ENCODE measurements at places on chromosomes 5 and 9.

- no peak for DNase-seq
Observed at GRCh38 chr5:40716000-40716399, 36.3 kb downstream of the PTGER4 start.

GRCh38 chr9:38384990-38385848 is 7.3 kb upstream of the ALDH1B1 start:
- DNase-seq, result no peak

- DNase-seq, result no peak
Observed at GRCh38 chr5:155822177-155822576, 504.8 kb upstream of the SGCD start.

- DNase-seq, result no peak
Observed at GRCh38 chr5:78889369-78890140, 95.6 kb downstream of the ARSB start.

- no peak for DNase-seq
Observed at GRCh38 chr5:17216974-17217492, 398 bp upstream of the BASP1 start.

DNA sequence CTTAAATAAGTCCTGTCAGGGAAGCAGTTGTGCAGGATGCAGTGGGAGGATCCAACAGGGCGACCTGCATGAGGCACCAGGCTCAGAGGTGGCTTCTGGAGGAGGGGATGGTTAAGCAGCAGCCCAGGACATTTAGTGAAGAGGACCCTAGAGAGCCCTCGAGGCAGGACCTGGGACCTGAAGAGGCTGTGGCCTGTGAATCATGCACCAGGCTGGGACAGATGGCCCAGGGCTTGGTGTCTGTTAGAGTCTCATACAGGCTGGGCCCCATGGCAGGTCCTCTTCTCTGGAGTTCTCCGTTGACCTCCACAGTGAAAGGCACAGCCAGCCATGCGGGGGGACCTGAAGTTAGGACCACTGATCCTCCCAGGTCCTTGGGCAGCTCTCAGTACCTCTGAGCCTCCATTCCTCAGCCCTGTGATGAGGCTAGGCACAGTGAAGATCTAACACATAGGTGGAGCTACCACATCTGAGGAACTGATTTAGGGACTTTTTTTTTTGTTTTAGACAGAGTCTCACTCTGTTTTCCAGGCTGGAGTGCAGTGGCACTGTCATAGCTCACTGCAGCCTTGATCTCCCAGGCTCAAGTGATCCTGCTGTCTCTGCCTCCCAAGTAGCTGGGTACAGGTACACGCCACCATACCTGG is 60.8 kb upstream of the GARNL3 start:
- no peak for DNase-seq

DNA sequence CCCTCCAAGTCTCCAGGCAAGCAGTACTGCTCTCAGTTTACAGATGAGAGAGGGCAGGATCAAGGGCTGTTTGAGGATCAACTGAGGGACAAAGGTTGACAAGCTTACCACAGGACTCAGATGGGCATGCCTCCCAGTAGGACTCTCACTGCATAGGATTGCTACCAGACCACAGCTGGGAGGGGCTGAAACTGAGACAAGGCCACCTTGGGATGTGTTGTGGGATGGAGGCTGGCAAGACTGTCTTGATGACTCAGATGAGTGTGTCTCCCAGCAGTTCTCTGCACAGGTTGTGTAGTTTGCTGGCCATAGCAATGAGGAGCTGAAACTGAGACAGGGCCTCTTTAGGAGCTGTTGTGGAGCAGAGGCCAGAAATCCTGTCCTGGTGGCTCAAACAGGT is 222.2 kb upstream of the IRX1 start:
- DNase-seq, result no peak

GRCh38 chr9:17230646-17231045 is 95.8 kb downstream of the CNTLN start:
- no peak for DNase-seq

- no peak for DNase-seq
Observed at GRCh38 chr9:133100506-133101355, 20.3 kb downstream of the RALGDS start.

- no peak for DNase-seq
Observed at GRCh38 chr9:78101247-78101646, 69.6 kb upstream of the GNAQ start.

DNA sequence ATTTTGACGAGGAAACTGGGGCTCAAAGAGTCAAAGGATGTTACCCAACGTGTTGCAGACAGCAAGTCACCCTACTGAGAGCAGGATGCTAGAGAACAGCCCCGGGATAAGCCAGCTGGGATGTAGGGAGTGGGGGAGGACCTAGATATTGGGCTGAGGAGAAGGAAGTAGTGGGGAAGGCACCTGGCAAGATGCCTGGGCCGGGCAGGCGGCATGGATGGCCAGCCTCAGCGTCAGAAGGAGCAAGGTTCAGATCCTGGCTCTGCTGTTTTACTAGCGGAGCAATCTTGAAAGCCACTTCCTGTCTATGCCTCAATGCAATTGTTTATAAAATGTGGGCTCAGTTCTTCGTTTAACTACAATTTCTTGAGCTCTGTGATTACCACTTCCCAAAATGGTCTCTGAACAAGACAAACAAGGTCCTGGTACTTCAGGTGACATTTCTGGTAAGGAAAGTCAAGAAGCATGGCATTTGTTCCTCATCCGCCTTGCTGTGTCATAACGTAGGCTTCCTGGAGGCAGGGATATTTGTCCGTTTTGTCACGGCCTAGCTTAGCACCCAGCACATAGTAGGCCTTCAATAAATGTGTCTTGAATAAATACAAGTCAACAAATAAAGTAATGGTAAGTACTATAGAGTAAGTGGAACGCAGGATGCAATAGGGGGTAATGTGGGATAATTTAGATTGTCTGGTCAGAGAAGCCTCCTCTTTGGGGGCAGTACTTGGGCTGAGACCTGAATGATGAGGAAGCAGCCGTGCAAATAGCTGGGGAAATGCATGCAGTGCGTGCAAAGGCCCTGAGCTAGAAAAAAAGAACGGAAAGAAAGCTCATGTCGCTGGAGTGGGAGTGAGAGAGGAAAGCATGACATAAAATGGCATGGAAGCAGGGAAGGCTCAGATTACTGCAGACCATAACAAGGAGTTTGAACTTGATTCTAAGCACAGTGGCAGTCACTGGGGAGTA is 70.5 kb downstream of the SMIM23 start:
- no peak for DNase-seq

GRCh38 chr5:181187500-181188213 is 17.3 kb downstream of the TRIM7 start:
- peak; percentile 60 for DNase-seq

GRCh38 chr9:96199006-96199405 is 103.0 kb downstream of the HSD17B3 start:
- DNase-seq, result no peak

GRCh38 chr5:105506692-105507277 is 1944.2 kb upstream of the NUDT12 start:
- no peak for DNase-seq

GRCh38 chr5:157265714-157266285 is at the start of gene CYFIP2:
Gene CYFIP2, plus strand, starts transcription at chr5:157266123. Its CDS starts 19,239 bp downstream, at chr5:157285362.
- DNase-seq, result no peak

GRCh38 chr5:73654819-73655318 is 28.9 kb downstream of the ARHGEF28 start:
- no peak for DNase-seq

GRCh38 chr9:114087721-114088120 is 9.6 kb upstream of the AMBP start:
- DNase-seq, result no peak

- no peak for DNase-seq
Observed at GRCh38 chr9:89647366-89648128, 42.7 kb downstream of the GADD45G start.

DNA sequence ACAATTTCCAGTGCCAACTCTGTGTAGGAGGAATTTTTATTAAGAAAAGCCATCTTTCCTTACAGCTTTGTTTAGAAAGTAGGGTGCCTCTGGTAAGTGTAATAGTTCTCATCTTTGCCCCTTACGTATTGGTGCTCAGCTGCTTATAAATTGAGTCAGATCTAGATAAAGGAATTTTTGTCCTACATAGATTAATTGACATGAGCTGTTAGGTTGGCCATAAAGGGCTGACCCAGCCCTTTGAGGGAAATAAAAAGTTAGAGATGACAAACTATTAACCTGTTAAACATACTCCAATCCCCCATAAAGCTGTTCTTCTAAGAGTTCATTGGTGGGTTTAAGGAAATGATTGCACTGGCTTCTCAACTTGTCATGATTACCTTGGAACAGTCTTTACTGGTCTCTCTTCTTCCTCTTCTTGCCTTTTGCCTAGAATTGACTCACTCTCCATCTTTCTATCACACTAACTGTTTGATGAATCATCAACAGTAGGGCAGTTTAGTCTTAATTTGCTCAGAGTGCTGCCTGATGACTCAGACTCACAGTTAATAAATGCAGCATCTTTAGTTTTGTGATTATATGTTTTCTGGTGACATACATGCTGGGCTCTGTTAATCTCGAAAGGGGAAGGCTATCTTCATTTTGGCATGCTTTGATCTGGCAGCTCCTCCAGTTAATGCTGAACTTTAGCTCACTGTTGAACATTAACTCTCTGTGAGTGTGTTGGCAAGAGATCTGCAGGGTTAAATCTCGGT is 51.7 kb downstream of the ARHGAP26 start:
- peak; percentile 71 for DNase-seq

DNA sequence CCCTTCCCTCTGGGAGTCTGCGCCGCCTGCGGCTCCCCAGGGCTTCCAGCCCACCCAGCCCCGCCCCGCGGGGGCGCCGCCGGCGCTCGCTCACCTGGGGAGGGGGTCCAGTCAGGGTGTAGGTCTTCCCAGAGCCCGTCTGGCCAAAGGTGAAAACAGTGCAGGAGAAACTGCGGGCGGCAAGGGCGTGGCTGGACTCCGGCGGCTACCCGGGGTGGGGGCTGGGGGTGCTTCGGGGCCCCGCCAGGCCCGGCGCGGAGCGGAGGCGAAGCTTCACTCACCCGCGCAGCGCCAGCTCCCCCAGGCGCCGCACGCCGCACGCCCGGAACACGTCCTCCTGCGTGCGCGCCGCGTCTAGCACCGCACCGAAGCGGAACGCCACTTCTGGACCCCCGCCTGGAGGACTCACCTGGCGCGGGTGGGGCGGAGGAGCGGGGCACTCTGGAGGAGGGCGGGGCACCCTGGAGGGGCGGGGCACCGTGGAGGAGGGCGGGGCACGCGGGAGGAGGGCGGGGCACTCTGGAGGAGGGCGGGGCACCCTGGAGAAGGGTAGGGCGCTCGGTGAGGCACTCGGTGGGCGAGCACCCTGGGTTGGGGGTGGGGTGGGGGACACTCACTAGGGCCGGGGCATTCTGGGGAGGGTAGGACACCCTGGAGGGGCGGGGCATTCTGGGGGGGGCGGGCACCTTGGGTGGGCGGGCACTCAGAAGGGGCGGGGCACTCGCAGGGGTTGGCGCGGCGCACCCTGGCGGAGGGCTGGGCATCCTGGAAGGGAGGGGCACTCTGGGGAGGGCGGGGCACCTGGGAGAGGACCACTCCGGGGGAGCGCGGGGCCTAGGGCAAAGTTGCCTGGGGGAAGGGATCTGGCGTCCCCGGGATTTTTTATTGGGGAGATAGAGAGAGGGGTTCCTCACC is 814 bp downstream of the KIF12 start:
- no peak for DNase-seq

GRCh38 chr5:120567921-120568320 is 103.8 kb downstream of the PRR16 start:
- peak; percentile 47 for DNase-seq

GRCh38 chr9:123343443-123344191 is 12.4 kb upstream of the CRB2 start:
- no peak for DNase-seq

DNA sequence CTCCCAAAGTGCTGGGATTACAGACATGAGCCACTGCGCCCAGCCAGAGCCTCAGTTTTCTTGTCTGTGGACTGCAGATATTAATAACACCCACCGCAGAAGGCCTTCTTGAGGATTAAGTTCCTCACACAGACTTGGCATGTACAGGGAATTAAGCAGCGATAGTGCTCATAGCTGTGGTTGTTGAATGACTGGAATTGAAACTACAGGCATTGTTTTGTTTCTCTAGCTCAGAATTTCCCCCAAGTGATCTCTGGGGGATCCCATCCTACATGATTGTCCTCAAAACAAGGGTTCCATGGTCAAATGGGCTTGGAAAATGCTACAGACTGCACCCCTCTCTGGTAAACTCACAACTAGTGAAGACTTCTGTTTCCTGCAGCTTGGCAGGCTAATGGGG is 44.2 kb upstream of the TDRD7 start:
- DNase-seq, result no peak

- no peak for DNase-seq
Observed at GRCh38 chr5:119366540-119366881, 10.7 kb downstream of the TNFAIP8 start.

DNA sequence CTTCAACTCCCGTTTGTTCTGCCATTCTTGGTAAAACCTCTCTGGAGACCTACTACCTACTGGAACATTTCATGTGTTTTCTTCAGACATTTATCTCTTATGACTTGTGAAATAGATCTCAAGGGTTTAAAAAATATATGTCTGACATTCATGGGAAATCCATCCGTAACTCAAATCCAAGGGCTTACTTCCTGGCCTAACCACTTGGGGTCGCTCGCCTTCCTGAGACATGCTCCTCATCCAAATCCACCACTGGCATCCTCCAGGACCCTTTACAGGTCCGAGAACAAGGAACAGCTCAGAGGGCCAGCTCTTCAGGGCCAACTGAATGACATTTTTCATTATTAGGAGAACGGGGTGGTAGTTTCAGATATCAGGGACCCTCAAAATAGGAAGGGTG is 235.1 kb upstream of the TUT7 start:
- DNase-seq, result no peak

DNA sequence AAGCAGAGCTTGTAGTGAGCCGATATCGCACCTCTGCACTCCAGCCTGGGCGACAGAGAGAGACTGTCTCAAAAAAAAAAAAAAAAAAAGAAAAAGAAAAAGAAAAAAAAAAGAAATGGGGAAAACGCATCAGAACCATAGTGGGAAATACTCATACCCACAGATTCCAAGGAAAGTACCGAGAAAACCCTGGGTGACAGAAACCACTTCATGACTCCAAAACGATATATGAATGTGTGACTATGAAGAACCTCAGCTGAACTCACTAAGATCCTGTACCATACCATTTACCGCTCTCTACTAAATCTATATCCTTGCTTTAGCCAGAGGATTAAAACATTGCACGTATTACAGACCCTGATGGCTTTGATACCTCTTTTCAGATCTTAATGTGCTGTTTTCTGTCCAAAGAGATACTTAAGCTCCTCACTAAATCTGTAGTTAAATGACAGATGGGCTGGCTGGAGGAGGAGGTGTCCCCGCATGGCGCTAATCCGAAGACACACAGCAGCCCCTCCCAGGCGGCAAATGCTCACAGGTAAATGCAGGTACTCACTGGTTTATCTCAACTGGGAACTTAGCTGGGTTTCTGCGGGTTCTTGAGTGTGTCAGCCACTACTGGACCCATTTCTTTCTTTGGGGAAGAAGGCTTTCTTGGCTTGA is 2.8 kb downstream of the LPCAT1 start:
- no peak for DNase-seq

- peak; percentile 30 for DNase-seq
Observed at GRCh38 chr5:118439831-118440230, 548.5 kb downstream of the DTWD2 start.

GRCh38 chr5:125446986-125447385 is 700.5 kb upstream of the ZNF608 start:
- no peak for DNase-seq

- no peak for DNase-seq
Observed at GRCh38 chr9:137156567-137157375, 13.1 kb downstream of the LRRC26 start.

All from GM04504 (cell line).